Activated CD4-positive, CD25-positive, alpha-beta regulatory T cell treated with anti-CD3 and anti-CD28 coated beads, Interleukin-2, amount 50 U/mL, for 72 hours (primary cell): ENCODE measurements at places on chromosomes 6 and 20.

DNA sequence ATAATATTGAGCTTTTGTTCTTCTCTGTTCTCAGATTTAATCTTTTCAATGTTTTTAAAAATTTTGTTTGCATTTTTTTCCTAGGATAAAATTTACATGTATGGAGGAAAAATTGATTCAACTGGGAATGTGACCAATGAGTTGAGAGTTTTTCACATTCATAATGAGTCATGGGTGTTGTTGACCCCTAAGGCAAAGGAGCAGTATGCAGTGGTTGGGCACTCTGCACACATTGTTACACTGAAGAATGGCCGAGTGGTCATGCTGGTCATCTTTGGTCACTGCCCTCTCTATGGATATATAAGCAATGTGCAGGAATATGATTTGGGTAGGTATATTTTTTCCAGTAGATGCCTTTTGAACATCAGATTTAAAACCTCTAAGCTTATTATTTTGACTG, 89.8 kb downstream of the ATRN start:
- DNase-seq, result no peak

DNA sequence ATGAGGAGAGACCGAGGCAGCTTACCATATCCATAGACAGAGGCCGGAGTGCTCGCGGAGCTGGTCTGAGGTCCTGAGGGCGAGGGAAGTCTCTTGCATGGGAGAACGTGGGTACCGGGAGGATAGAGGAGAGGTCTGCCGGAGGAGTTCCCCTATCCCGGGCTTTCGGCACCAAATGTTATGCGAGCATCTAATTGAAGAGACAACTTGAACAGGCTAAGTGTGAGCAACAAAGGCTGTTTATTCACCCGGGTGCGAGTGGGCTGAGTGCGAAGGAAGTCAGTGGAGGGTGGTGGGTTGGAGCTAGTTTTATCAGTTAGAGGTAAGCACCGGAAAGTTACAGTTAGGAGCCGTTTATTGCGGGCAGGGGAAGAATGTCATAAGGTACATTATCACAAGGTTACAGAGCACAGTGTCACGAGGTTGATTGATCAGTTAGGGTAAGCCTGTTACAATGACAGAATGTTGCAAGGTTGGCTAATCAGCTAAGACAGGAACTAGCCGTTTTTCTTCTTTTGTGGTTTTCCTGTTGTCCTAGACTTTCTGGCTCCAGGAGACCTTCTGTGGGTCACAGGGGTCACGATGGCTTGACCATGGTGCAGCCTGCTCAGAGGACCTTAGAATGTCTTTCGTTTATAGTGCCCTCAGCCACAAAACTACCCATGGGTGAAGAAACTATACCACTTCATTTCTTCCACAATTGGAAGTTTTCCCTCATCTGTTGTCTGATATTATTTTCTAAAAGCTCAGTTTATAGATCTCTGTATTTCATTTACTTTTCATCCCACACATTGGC, 746.0 kb upstream of the ADGRB3 start:
- no peak for DNase-seq

DNA sequence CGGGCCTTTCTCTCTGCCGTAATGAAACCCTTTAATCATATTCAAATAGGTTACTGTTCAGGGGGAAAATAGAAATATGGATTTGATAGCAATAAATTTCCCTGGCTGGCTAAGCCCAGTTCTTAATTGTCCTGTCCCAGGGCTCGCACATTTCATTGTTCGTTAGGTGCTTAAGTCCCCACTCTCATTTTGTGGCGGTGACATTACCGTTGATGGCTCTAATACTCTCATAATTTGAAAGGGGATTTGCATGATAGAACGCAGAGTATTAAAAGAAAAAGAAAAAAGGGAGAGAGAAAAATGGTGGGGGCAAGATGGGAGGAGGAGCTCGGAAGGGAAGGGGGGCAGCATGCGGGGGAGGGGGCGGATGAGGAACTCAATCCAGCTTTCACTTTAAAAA, 79.1 kb upstream of the FOXP4 start:
- DNase-seq, result no peak

- DNase-seq, result no peak
These were observed 21.6 kb upstream of the MYB start for GRCh38 chr6:135159531-135159930.

- DNase-seq, result peak; percentile 73
These were observed at the start of gene MAP7 for GRCh38 chr6:136550330-136551071. Gene MAP7 (minus strand): TSS chr6:136550422. CDS start chr6:136550408, 14 bp downstream.

- DNase-seq, result no peak
These were observed 477 bp upstream of the ITPA start for GRCh38 chr20:3208786-3209256.

GRCh38 chr20:10761232-10761631, 87.4 kb upstream of the JAG1 start:
- no peak for DNase-seq

DNA sequence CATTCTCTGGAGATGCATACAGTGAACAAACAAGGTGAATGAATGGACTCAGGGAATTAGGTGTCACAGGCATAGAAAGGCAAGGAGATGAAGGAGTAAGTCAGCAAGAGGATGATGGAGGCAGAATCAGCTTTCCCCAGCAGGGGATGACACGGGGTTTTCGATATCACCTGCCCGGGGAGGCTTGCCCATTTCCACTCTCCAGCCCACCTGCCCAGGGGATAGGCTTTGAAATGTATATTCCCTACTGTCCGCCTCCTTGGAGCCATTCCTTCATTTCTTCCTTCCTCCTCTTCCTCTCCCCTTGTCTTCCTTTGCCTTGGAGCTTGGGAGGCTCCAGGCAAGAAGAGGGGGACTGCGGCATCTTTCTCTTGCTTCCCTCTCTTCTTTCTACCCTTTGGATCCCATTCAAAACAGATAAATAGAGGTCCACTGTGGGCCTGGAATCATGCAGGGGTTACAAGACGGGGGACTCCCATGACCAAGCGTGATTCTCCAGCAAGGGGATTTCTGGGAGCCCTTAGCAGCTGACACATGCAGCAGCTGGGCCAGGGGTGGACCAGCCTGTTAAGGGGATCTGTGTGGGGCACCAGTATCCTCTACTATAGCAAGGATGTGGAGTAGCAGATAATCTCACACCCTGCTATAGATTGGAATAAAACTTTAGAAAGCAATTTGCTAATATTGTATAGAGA, 23.5 kb upstream of the RNF24 start:
- no peak for DNase-seq

DNA sequence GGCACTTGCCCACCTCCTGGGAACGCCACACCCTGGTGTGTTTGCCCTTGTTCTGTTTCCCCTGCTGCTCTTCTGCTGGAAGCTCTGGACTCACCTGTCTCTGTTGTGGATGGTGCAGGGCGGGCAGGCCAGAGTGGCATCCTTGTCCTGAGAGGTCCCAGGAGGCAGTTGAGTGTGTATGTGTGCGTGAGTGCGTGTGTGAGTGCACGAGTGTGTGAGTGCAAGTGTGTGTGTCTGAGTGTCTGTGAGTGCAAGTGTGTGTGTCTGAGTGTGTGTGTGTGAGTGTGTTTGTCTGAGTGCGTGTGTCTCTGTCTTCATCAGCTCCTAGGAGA, 12.2 kb downstream of the IGF2R start:
- DNase-seq, result no peak

- no peak for DNase-seq
These were observed 1.6 kb downstream of the CDH22 start for GRCh38 chr20:46306743-46307138.

GRCh38 chr6:106163446-106163965, 77.4 kb downstream of the PRDM1 start:
- no peak for DNase-seq

DNA sequence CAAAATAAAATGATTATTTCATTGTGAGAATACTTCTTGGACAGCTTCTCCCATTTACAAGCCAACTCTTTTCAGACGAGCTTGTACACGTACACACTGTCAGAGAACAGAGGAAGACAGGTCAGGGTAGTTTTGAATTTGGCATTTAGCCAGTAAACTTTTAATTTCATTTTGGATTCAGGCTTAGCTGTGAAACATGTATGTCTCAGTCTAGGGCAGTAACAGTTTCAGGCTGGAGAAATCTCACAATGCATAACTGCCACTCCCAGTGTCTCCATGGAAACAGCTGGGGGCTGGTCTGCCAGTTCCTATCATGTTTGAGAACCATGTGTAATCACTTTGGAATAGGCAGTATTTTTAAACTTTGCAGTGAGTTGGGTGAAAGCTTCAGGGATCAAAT, 22.0 kb upstream of the QKI start:
- DNase-seq, result no peak

- no peak for DNase-seq
These were observed 170.8 kb upstream of the PHACTR1 start for GRCh38 chr6:12545619-12546409.

- no peak for DNase-seq
These were observed 37.6 kb downstream of the ANKS1A start for GRCh38 chr6:34926655-34927054.

DNA sequence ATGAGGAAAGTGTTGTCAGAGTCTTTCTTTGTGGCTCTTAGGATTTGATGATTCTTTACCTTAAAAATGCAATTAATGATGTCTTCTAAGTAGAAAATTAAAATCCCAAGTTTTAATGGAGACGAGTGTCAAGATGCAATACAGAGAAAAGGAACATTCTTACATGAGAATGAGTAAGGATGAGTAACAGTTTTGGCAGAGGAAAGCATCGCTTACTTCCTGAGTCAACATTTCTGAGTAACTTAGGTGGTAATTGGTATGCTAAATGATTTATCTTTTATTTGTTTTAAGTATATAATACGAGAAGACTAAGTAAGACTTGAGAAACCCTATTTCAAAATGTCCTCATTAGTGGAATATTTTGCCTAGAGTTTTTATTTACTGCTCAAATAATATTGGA, 101.3 kb downstream of the RTN4IP1 start:
- DNase-seq, result no peak

DNA sequence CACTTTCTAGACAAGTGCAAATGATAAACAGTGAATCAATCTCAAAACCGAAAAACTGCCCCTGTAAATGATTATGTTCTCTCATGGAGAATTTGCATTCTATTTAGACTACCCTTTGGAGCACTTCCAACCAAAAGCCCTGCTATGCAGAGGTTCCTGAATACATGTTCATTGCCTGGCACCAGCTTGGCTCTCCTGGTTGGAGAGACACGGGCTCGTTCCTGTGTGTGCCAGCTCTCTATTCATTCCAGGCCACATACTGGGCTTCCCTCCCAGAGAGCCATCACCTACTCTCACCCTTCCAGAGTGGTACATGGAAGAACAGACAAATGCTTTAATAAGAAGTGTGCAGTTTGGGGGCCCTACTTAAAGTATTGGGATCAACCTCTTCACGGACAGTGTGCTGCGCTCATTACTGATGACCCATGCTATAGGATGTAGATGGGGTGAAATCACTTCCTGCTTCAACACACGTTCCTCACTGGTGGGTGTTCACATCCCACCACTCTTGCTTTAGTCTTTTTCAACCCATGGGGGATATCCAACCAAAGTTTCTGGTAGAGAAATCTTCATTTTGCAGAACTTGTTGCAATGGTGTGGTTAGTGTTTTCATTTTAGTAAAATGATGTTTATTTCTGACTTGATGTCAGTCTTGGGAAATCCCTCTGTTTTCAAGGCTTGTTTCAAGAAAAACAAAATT, 38.5 kb upstream of the NAA20 start:
- no peak for DNase-seq

GRCh38 chr6:111845441-111845871, 27.8 kb downstream of the FYN start:
- DNase-seq, result no peak

DNA sequence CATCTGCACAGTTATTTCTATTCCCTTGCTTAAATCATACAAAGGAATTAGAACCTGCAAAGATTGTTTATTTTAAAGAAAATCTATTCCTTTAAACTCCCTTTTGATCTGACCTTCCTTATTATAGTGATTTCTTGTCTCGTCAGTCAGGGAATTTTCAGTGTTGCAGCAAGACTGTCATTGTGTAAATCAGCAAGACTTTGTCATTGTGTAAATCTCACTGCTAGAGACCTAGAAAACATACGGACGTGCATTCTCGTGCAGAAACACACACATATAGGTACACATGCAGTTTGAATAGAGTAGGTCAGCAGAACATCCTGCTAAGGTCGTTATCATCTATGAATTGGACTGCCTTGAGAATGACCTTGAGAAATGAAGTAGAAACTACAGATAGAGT, 6.2 kb upstream of the SGK1 start:
- DNase-seq, result no peak

- DNase-seq, result no peak
These were observed 11.3 kb downstream of the TFAP2A start for GRCh38 chr6:10403385-10404106.

- DNase-seq, result no peak
These were observed 27.7 kb upstream of the KCNG1 start for GRCh38 chr20:51050531-51051075.

- DNase-seq, result no peak
These were observed 121.4 kb downstream of the KIF13A start for GRCh38 chr6:17865798-17866725.

GRCh38 chr6:45645302-45645701, 267.6 kb upstream of the SUPT3H start:
- DNase-seq, result no peak

- DNase-seq, result no peak
These were observed 4.4 kb downstream of the MOCS1 start for GRCh38 chr6:39929733-39930461.

DNA sequence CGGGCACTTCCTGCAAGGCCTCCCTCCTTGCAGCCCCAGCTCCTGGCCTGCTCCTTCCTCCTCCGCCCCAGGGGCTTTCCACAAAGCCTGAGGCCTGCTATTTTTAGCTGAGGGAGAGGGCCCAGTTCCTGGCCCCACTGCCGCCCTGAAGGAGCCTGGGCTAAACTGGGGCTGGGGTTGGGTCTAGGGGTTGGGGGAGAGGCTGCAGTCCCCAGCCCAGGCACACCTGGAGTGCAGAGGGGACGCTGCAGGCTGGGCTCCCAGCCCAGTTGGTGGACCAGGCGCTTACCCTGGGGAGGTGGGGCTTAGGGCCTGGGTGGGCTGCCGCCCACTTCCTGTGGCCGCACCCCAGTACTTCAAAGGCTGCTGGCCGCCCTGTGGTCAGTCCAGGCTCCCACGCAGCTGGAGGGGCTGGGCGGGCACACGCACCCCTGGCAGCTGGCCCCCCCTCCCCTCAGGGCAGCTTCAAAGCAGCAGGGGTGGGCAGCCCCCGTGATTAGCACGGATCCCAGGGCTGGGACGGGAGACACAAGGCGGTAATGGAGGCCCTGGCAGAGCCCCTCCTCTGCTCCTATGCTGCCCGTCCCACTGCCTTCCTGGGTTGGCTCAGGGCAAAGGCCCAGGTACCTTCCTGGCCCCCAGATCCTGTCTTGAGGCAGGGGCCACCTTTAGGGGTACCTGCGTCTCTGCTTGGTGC, 7.1 kb upstream of the ABHD16B start:
- no peak for DNase-seq

- peak; percentile 80 for DNase-seq
These were observed 70.9 kb downstream of the HFE start for GRCh38 chr6:26158076-26158580.

GRCh38 chr6:89745716-89746115, 73.9 kb downstream of the MDN1 start:
- no peak for DNase-seq

DNA sequence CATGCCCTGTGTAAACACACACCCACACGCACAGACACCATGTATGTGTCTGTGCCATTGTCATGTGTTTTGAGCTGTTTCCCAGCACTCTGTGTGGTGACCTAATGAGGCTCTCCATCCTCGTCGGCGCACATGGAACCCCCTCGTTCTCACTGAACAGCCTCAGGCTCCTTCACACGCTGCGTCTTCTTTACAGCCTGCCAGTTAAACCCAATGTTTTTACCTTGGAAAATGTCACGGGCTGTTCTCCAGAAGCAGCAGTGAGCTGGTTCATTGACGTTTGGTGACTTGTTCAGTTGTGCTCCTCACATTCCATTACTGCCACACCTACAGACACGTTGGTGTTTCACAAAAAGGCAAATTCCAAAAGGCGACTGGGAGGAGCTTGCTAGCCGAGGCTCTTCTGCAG, 201.0 kb upstream of the FOXQ1 start:
- no peak for DNase-seq

- no peak for DNase-seq
These were observed 114.8 kb upstream of the MARCKS start for GRCh38 chr6:113742342-113742741.
